ENCODE measurements at places on chromosomes 3 and 15.

- no peak for DNase-seq
These were observed 498.0 kb upstream of the PROK2 start for GRCh38 chr3:72282918-72283317.

DNA sequence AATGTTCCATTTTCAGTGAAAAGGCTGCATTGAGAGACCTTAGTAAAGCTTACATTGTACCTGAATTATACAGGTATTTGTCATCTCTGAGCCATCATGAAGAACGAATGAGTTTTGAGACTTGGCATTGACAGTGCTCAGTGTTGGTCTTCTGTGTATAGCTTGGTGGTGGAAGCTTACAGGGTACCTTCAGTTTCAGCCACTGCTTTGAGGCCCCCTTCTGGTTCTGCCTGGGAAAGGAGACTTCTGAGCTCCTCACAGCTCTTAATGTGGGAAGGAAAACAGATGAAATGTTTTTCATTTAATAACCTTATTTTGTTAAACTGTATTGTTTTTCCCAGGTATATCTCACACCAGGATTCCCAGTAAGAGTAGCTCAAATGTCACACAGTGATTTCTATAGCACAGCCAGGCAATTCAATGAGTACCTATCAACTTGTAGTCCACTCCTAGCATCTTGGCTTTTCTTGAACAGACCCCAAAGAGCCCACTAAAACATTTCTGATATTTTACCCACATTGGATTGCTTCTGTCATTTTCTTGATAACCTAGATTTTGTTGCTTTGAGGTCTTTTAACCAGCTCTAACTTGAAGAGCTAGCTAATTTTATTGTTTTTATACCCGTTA lies 5.6 kb downstream of the SERPINI1 start:
- DNase-seq = peak; percentile 24

DNA sequence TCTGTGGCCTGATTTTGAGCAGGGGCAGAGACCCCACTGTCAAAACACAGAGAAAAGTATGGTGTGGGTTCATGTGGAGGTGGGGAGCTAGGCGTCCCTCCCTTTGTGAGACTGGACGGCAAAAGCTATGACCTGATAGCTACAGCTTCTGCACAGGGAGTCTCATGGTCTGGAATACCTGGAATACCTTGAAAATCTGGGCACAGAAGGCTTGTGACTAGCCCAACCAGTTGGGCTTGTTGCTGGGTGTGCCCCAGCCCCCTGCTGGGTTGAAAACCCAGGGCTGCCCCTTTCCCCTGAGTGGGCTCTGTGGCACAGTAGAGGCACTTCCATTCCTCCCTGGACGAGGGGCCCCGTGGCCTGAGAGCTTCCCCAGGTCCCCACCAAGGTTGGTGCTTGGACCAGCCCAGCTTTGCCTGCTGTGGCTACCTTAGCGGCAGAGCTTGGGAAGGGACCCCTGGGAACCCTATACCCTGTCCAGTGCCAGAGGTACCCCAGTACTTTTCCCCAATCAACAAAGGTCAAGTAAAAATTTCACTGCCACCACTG lies 37.3 kb downstream of the SLC2A2 start:
- no peak for DNase-seq

DNA sequence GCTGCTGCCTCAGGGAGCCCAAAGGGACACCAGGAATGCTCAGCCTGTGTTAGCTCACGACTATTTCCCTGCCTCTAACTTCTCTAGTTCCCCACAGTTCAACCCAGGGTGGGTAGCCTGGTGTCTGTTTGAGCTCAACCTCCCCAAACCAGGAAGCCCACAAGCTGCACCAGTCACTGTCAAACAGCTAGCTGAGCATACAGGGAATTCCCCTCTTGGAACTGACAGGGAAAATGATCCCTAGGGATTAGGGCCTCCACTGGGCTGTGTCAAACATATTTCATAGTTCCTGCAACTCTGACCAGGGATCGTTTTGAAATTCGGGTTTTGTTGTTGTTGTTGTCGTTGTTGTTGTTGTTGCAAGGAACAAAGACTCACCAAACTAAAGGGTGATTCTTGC lies 147.1 kb upstream of the ICE2 start:
- DNase-seq = no peak

DNA sequence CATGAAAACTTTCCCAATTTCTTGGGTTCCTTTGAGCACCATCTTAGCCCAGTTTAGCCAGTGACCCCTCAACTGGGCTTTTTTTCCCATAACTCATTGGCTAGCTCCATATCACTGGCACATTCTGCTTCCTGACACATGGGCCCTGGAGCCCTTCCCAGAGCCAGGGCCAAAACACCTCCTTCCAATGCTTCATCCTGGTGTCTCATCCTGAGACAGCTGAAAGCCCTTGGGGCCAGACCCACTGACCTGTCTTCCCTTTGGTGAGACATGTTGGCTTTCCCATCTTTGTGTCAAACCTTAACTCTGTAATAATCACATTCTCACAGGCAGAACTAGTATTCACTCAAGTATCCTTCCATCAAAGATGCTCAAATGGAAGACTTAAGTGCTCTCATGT lies 82.6 kb upstream of the SMAD3 start:
- no peak for DNase-seq

DNA sequence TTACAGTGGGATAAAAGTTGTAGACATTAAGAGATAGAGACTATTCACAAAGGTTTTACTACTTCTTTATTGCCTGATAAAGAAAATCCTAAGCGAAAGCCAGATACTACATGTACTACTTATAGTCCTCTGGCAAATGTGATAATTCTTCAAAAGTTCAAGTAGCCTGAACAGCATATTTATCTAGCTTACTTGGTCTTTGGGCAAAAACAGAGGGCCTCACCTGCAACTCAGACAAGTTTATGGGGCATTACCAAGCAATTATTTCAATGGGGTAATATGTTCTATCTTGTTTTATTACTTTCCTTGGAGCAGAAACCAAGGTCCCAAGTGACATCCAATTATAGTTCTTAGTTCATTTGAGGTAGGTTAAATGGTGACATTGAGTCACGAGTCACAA lies 390.1 kb upstream of the ARHGEF26 start:
- DNase-seq = no peak

- DNase-seq = no peak
These were observed 28.9 kb downstream of the HES1 start for GRCh38 chr3:194164861-194165260.

DNA sequence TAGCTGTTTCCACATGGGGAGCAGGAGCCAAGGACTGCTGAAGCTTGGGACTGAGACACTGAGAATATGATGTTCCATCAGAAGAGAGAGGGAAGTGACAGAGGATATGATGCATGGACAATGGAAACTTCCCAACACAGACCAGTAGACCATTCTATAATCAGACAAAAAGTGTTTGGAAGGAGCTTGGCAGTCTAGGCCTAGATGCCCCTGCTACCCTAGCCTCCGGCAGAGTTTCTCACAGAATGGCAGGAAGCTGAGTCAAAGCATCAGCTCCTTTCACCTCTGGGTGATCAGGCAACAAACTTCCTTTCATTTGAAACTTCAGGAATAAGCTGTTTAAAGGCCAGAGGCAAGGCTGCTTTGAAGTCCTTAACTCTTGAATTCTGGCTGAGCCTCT lies 222.0 kb downstream of the NEK10 start:
- DNase-seq = no peak

- DNase-seq = no peak
These were observed 113.4 kb downstream of the OXNAD1 start for GRCh38 chr3:16378415-16378814.

- DNase-seq = no peak
These were observed at the start of gene RHCG for GRCh38 chr15:89496155-89497098. Gene RHCG (minus strand): TSS chr15:89496583. CDS start chr15:89496544, 39 bp downstream.

DNA sequence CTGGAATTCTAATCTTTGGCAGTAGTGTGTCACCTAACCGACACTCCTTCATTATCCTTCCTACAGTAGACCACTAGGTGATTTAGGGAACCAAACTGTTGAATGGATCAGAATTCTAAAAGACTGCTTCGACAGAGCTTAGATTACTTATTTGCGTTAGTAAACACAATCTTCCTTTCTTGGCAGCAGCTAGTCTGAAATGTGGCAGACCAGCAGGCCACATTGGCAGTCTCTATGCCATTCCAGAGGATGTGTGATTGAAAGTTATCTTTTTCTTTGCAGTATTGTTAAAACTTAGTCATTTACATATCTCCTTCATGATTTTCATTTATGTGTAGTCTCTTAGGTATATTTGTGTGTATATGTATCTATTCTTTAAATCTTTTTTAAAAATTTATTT lies 23.6 kb downstream of the MBNL1 start:
- DNase-seq = no peak

- no peak for DNase-seq
These were observed 360.7 kb downstream of the NSUN3 start for GRCh38 chr3:94423578-94423977.

DNA sequence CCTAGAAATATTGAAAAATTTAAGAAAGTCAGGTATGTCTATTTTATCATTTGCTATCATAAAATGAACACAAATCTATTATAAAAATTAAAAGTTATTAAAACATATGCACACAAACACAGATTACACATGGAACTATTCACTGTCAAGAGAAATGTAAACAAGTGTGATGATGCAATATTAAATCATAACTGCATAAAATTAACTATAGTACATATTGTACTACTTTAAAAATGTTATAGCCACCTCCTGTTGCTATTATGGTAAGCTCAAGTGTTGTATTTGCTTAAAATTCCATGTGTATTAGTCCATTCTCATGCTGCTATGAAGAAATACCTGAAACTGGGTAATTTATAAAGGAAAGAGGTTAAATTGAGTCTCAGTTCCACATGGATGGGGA lies 54.7 kb upstream of the CMC1 start:
- no peak for DNase-seq

DNA sequence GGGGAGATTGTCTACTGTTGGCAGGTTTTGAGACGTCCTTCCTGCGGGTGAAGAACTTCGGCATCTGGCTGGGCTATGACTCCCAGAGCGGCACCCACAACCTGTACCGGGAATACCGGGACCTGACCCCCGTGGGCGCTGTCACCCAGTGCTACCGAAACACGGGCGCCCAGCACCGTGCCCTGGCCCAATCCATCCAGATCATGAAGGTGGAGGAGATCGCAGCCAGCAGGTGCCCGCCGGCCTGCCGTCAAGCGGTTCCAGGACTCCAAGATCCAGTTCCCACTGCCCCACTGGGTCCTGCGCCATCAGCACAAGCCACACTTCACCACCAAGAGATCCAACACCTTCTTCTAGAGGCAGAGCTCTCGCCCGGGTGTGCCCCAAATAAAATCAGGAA lies 194.9 kb upstream of the EPHA6 start:
- DNase-seq = no peak

GRCh38 chr3:52121813-52122212 lies 32.4 kb downstream of the POC1A start:
- DNase-seq = no peak

GRCh38 chr15:60326343-60326742 lies 71.4 kb downstream of the ANXA2 start:
- DNase-seq = no peak

DNA sequence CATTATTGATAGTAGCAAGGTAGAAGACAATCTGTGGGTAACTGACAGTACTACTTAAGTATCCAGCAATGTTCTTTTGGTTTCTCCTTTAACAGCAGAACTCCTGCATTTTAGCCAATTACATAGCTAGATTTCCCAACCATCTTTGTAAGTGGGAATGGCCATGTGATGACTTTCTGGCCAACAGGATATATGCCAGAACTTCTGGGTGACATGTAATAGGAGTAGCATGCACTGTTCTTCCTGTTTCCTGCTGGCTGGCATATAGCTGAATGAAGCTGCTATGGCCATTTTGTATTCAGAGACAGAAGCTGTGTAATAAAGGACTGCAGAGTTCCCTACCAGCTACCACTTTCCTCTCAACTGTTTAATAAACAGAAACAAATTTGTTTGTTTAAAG lies 18.0 kb downstream of the SPICE1 start:
- DNase-seq = no peak

DNA sequence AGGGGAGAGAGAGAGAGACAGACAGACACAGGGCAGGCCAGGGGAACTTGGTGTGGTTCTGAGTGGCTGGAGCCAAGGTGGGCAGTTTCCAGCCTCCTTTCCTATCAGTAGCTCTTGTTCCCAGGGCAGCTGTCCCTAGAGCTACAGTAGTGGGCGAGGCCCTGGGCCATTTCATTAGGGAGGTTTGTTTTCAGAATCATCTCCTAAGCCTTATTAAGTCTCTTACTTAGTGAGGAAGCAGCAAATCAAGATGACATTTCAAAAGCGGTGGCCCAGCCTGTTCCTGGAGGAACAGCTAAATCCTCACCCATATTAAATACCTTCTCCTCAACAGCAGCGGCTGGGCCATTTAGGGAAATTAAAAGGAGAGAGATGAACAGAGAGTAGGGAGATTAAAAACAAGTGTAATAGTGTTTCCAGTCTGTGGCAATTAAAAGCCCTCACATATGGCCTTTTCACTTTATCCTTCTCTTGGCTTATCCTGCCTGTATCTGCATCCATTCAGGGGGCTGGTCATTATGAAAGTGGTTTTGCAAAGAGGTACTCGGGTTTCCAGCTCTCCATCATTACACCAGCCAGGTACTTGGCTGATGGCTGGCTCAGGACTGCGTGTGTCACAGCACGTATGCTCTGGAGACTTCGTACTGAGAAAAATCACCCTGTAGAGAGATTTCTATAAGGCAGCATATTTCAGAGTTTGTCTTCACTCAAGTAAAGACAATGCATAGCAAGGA lies 91.9 kb upstream of the PRR23C start:
- no peak for DNase-seq

DNA sequence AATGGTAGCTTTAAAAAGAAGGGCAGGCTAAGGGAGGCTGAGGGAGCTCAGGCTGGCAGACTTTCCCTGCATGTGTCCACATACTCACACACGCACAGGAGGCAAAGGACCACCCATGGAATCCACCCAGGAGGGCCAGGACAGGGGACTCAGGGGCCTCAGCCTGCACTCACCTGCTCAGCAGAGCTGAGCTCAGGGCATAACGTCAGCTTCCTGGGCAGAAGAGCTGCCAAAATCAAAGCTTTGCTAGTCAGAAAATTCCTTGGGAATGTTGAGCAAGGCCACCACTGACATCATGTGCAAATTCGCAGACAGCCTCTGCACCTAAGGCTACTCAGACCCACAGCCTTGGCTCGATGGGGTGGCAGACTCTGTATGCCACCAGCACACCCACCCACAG lies 16.4 kb upstream of the ALAS1 start:
- DNase-seq = no peak

- no peak for DNase-seq
These were observed 32.1 kb upstream of the PCSK6 start for GRCh38 chr15:101521591-101521990.

- DNase-seq = no peak
These were observed 419.2 kb downstream of the DIPK2A start for GRCh38 chr3:144390786-144391185.

DNA sequence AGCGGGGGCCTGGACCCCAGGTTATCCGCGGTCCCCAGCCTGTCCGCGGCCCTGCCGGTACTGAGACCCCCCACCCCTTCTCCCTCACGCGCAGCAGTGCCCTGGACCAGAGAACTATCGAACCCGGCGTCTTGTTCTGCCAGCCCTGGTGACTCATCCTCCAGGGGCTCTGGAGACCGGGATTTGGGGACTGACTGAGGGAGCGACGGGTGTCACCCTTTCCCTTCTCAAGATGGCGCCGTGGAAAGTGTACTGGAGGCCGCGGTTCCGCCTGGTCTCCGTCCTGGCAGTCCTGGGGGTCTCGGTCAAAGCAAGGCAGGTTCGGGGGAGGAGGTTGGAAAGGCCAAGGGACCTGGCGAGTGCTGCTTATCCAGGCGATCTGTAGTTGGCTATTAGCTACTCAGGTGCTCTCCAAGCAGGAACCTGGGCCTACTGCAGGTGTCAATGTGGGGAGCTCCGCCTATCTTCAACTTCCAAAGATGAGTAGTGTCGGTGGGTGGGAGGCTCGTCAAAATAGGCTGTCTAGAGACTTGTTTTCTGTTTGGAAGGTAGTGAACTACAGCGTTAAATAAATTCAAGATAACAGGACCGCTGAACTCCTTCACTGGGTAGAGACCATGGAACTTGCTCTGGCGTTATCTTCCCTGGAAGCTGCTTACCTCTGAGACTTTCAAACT lies 790 bp downstream of the RAB5A start:
- peak; percentile 5 for DNase-seq

Data from NCI-H2107 (cell line).